Uterus (tissue), 4 donors: ENCODE measurements at places on chromosomes 4 and X. TPM values are rescaled to one million over a fixed set of nuclear protein-coding genes. Genes with fewer than 3 reads are reported as not detected.
A peak's percentile ranks its signal among the peaks of the same experiment; 100 is the strongest.

SYNPO2 gene
- total RNA-seq: 281 TPM

GALNTL6 gene
- total RNA-seq: not detected

NALF2 gene
- total RNA-seq: 0.58 TPM

PRPS2 gene
- total RNA-seq: 44.5 TPM

CHRNA9 gene
- total RNA-seq: not detected

MAGEA4 gene
- not detected for total RNA-seq

- DNase-seq: no peak
- no peak overlapping the region for H3K27ac ChIP-seq
- no peak overlapping the region for H3K4me3 ChIP-seq
- H3K36me3 ChIP-seq: no peaks in the 10 kb centered on the region
- H3K27me3 ChIP-seq: no peaks in the 10 kb centered on the region
Observed at GRCh38 chr4:41611124-41611838, 73.3 kb downstream of the LIMCH1 start.

- H3K27me3 ChIP-seq: no peaks in the 10 kb centered on the region
- no peaks in the 10 kb centered on the region for H3K36me3 ChIP-seq
- no peak for DNase-seq
- no peak overlapping the region for H3K4me3 ChIP-seq
- no peaks in the 10 kb centered on the region for H3K4me1 ChIP-seq
- H3K27ac ChIP-seq: no peak overlapping the region
Observed at GRCh38 chrX:63658920-63659319, 126.1 kb downstream of the ARHGEF9 start.

DNA sequence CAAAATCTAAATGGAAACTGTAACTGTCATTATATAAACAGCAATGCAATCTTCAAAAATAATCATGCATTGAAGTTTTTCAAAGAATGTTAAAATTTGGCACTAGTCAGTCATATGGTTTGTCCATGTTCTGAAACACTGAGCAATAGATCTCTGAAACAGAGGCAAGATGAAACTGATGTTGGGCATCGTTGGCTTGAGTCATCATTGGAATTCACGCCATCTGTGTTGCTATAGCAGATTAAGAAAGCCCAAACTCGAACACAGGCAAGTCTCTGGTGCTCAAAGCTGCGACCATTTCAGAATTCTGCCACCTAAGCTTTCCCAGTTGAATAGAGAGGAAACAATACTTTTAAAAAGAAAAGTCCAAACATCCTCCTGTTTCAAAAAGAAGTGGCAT is 114.1 kb upstream of the PPARGC1A start:
- H3K4me3 ChIP-seq: no peak overlapping the region
- H3K4me1 ChIP-seq: no peaks in the 10 kb centered on the region
- no peak overlapping the region for H3K27ac ChIP-seq
- H3K36me3 ChIP-seq: no peaks in the 10 kb centered on the region
- no peaks in the 10 kb centered on the region for H3K27me3 ChIP-seq

DNA sequence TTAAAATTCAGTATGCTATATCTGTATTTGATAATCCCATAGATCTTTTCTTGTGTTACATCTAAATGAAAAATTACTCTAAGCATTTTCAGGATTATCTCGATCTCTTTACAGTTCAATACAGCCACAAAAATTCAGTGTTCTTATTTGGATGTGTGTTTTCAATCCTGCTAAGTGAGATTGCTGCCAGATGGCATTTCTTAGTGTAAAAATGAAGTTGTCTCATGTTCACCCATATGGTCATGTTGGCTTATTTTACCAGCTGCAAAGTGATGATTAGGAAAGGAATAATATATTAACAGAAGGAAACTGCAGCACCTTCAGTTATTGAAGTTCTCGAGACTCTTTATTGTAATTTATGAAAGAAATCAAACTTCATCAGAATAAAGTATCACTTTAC is 12.1 kb upstream of the FAM47A start:
- no peaks in the 10 kb centered on the region for H3K4me1 ChIP-seq
- no peaks in the 10 kb centered on the region for H3K36me3 ChIP-seq
- no peak for DNase-seq
- H3K27ac ChIP-seq: no peak overlapping the region
- no peaks in the 10 kb centered on the region for H3K27me3 ChIP-seq
- no peak overlapping the region for H3K4me3 ChIP-seq

GRCh38 chr4:144595681-144596080 is 50.3 kb upstream of the HHIP start:
- no peaks in the 10 kb centered on the region for H3K36me3 ChIP-seq
- no peak overlapping the region for H3K4me3 ChIP-seq
- no peaks in the 10 kb centered on the region for H3K4me1 ChIP-seq
- DNase-seq: no peak
- H3K27me3 ChIP-seq: no peaks in the 10 kb centered on the region

DNA sequence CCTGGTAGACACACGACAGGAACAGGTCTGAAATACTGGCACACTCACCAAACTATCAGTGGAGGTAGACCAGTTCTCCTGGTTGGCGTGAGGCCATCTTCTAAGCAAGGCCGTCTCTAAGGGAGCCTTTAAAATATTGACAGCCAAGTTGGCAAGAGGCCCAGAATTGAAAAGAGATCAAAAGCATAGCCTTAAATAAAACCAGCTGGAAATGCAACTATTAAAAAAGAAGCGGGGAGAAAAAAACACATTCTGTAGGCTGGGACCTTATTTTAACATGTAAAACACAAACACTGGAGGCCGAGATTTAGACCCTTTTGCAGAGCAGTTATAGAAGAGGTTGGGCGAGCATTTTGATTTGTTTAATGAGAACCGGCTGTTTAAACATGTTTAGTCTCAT is 233.0 kb upstream of the CLNK start:
- no peak overlapping the region for H3K4me3 ChIP-seq
- DNase-seq: no peak
- H3K27me3 ChIP-seq: no peaks in the 10 kb centered on the region
- H3K36me3 ChIP-seq: no peaks in the 10 kb centered on the region
- no peaks in the 10 kb centered on the region for H3K4me1 ChIP-seq

DNA sequence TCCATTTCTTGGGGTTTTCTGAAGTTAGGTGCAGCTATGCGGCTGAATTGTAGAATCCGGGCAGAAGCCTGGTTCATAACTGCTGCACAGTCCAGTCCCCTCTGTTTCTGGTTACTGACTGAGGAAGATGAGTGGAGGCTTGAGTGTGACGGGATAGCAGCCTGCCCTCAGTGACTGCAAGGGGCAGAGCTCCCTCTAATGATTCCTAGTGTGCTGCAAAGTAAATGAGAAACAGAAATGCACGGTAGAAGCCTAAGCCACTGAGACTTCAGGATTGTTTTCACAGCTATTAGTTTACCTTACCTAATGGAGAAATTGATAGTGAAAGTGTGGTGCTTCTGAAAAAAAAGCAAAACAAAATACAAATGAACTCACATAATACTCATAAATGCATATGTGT is 189.2 kb downstream of the GPM6A start:
- no peaks in the 10 kb centered on the region for H3K4me1 ChIP-seq
- DNase-seq: no peak
- no peak overlapping the region for H3K4me3 ChIP-seq
- H3K27ac ChIP-seq: no peak overlapping the region

GRCh38 chrX:7108030-7108429 is 39.5 kb upstream of the STS start:
- no peak overlapping the region for H3K27ac ChIP-seq
- no peak overlapping the region for H3K4me3 ChIP-seq
- no peaks in the 10 kb centered on the region for H3K27me3 ChIP-seq
- DNase-seq: no peak
- no peaks in the 10 kb centered on the region for H3K36me3 ChIP-seq
- H3K4me1 ChIP-seq: no peaks in the 10 kb centered on the region

DNA sequence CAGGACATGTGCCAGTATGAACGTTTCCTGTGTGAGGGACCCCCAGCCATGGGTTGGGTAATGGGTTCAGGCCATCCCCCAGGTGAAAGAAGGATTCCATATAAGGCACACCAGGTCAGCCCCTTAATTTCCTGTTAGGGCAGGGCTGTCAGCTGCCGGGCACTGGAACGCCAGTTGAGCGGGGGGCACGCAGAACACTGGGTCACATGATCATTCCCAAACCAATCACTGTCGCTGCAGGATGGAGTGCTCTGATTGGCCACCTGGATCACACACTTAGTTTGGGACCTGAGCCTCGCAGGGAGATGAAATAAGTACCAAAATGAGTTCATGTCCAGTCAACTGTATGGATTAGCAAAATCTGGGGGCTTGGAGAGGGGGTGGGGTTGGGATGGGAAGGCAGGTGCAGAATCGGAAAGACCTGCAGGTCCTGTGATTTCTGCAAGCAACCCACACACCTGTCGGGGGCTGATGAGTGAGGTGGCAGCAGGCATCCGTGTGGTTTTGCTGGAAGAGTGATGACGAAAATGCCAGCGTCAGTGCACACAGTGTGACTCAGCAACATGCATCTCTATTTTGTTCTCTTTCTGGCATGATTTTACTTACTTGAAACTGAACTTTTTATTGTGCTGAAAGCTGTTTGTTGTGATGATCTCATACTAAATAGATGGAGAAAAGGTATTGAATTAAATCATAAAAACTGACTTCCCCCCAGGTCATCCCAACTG is 32.2 kb downstream of the RNF212 start:
- DNase-seq: no peak
- H3K36me3 ChIP-seq: no peaks in the 10 kb centered on the region
- H3K4me1 ChIP-seq: no peaks in the 10 kb centered on the region
- no peaks in the 10 kb centered on the region for H3K27me3 ChIP-seq
- no peak overlapping the region for H3K4me3 ChIP-seq

- H3K4me3 ChIP-seq: no peak overlapping the region
- H3K36me3 ChIP-seq: no peaks in the 10 kb centered on the region
- peak overlapping the region; percentile 74 for H3K27ac ChIP-seq
- no peaks in the 10 kb centered on the region for H3K27me3 ChIP-seq
- peak; percentile 92 for DNase-seq
Observed at GRCh38 chr4:151169223-151169622, 69.8 kb downstream of the RPS3A start.

GRCh38 chr4:127140306-127140705 is 492.5 kb upstream of the INTU start:
- no peak for DNase-seq
- H3K27ac ChIP-seq: no peak overlapping the region
- H3K4me1 ChIP-seq: no peaks in the 10 kb centered on the region
- H3K4me3 ChIP-seq: no peak overlapping the region

- H3K27me3 ChIP-seq: no peaks in the 10 kb centered on the region
- DNase-seq: no peak
- no peaks in the 10 kb centered on the region for H3K4me1 ChIP-seq
- H3K27ac ChIP-seq: no peak overlapping the region
Observed at GRCh38 chr4:188941524-188942119, 802.4 kb downstream of the TRIML1 start.

- peak overlapping the region; percentile 12 for H3K27ac ChIP-seq
- H3K27me3 ChIP-seq: no peaks in the 10 kb centered on the region
- no peaks in the 10 kb centered on the region for H3K36me3 ChIP-seq
- no peaks in the 10 kb centered on the region for H3K4me1 ChIP-seq
- H3K4me3 ChIP-seq: no peak overlapping the region
- DNase-seq: no peak
Observed at GRCh38 chr4:109616243-109616642, 56.2 kb downstream of the MCUB start.
